ENCODE measurements at places on chromosomes 12 and 14.

DNA sequence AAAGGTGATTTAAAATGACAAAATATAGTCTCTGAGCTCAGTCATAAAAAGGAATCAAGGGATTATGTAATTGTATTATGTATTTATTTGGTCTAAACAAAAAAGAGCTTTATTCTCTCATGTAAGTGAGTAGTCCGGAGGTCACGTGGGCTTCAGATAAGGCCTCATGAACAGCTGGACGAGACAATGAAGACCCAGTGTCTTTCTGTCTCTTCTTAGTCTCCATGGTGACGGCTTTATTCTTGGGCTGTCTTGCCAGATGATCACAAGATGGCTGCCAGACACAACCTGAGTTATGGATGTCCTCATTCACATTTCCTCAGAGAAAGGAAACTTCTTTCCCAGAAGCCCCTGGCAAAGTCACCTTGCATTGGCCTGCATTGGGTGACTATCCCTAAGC lies 98.6 kb downstream of the ARF6 start:
- DNase-seq, result no peak

DNA sequence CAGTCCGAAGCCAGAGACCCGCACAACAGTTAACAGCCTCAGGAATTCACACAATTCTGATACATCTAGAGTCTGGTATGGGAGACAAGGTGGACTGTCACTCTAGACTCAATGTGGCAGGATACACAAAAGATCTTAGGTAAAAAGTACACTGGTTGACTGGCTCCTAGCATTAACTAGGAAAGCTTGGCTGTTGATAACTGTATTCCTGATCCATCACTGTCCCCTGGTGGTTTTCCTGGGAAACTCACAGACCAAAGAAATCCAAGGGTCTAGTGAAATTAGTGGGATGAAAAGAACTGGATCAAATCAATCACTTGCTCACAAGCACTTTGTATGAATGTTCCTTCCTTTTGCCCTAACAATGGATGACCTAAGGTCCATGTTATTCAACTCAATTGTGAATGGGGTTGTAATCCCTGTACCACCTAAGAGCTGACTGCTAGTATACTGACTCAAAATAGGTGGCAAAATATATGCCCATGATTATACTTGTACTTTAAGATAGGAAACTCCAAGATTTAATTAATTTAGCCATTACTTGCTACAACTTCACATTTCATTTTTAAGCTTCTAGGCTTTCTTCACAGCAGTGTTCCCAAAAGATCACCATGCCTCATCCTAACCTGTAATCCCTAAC lies 14.0 kb downstream of the NPC2 start:
- no peak for DNase-seq

DNA sequence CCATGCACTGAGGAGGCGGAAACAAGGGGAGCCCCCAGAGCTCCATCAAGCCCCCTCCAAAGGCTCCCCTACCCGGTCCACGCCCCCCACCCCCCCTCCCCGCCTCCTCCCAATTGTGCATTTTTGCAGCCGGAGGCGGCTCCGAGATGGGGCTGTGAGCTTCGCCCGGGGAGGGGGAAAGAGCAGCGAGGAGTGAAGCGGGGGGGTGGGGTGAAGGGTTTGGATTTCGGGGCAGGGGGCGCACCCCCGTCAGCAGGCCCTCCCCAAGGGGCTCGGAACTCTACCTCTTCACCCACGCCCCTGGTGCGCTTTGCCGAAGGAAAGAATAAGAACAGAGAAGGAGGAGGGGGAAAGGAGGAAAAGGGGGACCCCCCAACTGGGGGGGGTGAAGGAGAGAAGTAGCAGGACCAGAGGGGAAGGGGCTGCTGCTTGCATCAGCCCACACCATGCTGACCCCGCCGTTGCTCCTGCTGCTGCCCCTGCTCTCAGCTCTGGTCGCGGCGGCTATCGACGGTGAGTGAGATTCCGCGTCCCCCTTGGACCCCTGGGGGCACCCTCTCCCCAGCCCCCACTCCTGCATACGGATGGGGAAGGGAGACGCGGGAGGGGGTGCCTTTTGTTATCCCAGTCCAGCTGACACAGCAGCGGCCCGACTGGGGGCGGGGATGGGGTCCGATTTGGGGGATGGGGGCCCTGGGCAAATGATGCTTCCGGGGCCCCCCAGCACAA lies 400 bp downstream of the LRP1 start:
- no peak for DNase-seq

DNA sequence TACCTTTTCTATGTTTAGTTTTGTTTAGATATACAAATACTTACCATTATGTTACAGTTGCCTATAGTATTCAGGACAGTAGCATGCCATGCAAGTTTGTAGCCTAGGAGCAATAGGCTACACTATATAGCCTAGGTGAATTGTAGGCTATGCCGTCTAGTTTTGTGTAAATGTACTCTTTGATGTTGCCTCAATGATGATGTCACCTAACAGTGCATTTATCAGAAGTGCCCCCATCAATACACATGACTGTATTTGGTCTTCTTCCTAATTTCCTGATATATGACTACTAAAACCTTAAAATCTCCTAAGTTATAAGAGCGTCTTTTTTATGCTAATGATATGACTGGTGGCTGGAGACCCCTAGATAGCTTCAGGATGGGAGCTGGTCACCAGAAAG lies 394.4 kb upstream of the STXBP6 start:
- no peak for DNase-seq

DNA sequence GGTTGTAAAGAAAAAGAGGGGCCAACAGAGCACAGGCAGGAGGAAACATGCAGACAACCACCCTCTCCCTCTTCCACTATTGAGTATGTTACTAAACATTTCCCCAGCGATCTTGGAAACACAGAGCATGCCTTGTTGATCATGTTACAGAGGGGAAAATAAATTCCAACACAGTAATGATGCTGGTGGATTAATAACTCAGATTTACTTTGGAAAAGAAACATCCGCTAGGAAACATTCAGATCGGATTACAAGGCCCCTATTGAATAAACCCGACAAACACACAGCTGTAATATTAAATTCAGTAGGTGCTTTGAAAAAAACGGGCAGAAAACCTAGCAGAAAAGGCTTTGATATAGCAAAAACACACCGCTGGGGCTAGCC lies 5.4 kb downstream of the BMP4 start:
- no peak for DNase-seq

All from activated CD4-positive, alpha-beta T cell treated with anti-CD3 and anti-CD28 coated beads for 36 hours (primary cell).